GM23248 (cell line): ENCODE measurements at places on chromosomes 12 and 14.

GRCh38 chr14:62213516-62213915 lies 451.3 kb downstream of the SNAPC1 start:
- peak; percentile 2 for DNase-seq

GRCh38 chr12:105487963-105488362 lies 157.5 kb downstream of the C12orf75 start:
- no peak for DNase-seq

GRCh38 chr12:3755898-3756297 lies 3.0 kb upstream of the CRACR2A start:
- DNase-seq, result no peak

DNA sequence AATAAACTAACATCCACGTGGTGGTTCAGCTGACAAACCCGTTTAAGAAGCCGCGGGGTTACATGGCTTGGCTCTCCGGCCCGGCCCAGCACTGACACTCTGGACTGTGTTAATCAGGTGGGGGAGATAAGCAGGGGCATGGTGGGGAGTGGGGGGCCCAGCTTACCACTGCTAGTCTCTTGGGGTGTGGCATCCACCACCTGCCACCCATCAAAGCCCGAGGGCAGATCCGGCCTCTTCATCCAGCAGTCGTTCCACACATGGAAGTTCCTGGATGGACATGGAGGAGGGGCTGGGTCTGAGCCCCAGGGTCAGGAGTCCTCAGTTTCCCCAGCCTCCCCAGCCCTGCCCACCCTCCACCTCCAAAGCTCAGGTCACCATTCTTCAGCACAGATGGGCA lies 4.9 kb downstream of the TGM1 start:
- DNase-seq, result no peak

GRCh38 chr12:27645671-27646070 lies 50.6 kb upstream of the REP15 start:
- DNase-seq, result no peak

DNA sequence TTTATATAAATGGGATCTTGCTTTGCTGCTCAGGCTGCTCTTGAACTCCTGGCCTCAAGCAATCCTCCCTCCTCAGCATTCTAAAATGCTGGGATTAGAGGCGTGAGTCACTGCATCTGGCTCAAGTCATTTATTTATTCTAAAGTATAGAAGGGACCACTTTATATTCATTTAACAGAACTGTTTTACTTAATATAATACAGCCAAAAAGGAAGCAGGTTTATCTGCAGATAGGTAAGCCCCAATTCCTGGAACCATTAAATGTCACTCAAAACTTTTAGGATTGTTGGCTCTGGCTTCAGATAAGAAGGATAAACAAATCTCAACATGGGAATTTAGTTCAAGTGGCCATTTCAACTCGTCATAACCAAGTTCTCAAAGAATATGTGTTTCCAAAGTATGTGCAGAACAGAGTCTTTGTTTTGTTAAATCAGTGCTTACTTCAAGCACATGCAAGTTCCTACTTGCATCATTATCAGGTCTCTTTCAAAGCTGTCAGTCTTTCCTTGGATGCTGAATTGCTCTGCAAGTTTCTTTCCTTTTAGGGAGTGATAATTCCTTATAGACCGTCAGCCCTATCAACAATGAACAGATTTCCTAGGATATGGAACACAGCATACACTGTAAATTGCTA lies 60.4 kb downstream of the KITLG start:
- no peak for DNase-seq

GRCh38 chr12:14689144-14689543 lies 7.3 kb downstream of the GUCY2C start:
- no peak for DNase-seq

DNA sequence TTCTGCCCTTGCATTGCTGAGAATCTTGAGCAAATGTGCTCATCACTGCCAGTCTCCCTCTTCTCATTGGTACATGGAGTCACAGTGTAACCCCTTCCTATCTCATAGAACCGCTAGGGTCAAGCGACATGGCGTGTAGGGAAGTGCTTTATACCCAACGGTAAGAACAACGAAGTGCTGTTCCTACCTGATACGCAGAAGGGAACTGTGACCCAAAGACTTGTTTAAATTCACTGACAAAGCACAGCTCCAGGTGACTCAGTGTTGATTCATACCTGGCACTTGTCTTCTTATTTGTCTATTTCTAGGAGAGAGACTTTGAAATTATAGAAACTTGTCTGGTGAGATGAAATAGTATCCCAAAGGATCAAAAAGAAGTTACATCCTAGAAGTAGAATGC lies 53.7 kb downstream of the FBXL14 start:
- DNase-seq, result peak; percentile 65

GRCh38 chr14:60165547-60165876 lies 314 bp upstream of the DHRS7 start:
- no peak for DNase-seq

- DNase-seq, result no peak
These were observed at the start of gene PDZRN4 for GRCh38 chr12:41188058-41188840. Gene PDZRN4 (plus strand): TSS chr12:41188320.

DNA sequence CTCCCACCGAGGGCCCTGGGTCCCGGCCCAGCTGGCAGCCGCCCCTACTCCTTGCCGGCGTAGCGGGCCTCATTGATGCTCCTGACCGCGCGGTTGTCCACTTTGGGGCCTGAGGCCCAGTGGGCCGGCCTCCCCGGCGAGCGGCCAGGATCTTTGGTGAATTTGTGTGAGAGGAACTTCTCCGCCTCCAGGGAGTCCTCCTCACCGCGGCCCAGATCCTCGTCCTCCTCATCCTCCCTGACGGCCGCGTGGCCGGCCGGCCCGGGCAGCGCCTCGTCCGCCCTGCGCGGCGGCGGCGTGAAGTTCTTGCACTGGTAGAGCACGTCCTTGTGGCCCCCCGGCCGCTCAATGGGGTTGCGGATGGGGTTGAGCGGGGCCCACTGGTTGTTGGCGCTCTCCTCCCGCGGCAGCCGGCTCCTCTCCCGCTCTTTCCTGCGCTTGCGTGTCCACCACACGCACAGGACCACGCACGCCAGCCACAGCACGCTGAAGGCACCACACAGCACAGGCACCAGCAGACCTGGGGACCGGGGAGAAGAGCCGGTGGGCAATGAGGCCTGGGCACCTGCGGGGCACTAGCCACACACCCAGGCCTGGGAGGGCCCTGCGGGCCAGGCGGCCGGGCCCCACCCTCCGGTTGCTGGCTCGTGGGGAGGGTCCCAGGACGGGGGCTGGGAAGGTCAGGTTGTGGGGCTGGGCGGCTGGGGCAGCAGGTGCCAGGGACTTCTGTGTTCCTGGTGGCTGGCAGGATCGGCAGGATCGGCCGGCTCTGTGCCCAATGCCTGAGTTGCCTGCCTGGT lies 25.7 kb downstream of the JAG2 start:
- DNase-seq, result no peak

DNA sequence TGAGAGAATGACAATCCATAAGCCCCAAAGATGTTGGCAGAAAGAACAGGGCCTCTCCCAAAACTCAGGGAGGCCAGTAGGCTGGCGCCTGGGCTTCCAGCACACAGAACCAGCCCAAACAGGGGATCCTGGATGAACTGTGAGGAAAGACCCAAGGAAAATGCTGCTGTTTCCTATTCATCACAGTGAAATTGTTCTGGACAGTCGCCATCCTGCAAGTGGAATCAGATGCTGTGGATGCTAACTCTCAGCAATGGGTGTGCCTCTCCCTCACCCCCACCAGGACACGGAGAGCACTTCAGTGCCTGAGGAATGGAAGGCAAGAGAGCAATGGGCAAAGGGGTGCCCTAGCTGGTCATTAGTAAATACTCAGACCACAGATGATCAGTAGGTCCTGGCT lies 80.8 kb downstream of the ANO2 start:
- DNase-seq, result no peak

- DNase-seq, result peak; percentile 94
These were observed at the start of gene MFAP5 for GRCh38 chr12:8662593-8662992. Gene MFAP5 (minus strand): TSS chr12:8662826. CDS start chr12:8662104, 722 bp downstream.

DNA sequence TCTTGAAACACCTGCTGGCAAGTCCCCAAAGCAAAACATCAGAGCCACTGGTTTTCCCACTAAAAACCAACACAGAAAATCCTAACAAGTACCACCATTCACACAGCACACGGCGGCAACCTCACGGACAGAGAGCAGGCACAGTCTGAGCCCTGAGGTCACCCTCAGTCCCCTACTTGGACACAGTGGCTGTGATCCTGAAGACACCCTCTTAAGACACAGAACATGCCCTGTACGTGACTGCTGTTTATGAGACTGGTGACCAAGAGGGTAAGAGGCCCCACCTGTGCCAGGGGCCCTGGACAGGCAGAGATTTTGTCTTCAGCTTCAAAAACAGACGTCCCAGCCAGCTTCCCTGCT lies 29.6 kb downstream of the HIP1R start:
- DNase-seq, result no peak

DNA sequence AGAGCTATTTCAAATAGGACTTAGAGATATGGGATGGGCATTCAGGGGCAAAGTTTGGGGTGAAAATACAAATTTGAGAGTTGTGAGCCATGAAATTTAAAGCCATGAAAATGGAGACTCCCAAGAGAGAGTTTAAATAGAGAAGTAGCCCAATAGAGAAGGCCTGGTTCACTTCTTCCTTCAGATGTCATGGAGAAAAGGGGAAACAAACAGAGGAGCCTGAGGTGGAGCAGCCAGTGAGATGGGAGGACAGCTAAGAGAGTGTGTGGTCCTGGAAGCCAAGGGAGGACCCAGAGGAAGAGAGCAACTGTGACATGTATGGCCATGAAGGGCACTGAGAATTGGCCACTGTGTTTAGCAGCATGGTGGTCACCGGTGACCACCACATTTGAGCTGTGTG lies 12.3 kb upstream of the DYNLL1 start:
- DNase-seq, result no peak

GRCh38 chr12:46675736-46676135 lies 150.1 kb downstream of the SLC38A4 start:
- DNase-seq, result peak; percentile 72

DNA sequence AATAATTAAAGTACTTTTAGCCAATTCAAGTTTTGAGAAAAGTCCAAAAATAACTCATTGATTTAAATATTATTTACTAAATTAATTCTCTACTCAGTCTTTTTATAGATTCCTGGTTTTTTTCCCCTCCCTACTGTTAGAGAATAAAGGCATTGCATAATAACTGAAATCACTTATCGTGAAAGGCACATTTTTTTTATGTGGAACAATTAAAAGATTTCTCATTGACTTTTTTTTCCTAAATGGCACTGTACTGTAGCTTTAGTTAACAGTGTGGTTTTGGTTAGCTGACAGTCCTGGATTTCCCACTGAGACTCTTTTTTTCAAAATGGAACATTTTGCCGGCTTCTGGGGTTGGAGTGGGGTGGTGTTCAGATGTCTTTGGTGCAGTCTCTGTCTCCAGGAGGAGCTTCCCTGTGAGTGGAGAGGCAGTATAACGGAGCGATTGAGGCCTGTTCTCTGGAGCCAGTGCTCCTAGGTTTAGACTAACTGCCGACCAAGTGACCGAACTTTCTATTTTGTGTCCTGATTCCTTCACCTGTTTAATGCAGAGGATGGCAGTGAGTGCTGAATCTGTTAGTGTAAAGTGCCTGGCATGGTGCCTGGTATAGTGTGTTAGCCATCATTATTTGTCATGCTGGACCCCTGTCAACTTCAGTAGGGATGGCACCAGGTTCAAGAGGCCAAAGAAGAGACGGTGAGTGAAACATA lies 117.7 kb downstream of the ADCK1 start:
- no peak for DNase-seq

DNA sequence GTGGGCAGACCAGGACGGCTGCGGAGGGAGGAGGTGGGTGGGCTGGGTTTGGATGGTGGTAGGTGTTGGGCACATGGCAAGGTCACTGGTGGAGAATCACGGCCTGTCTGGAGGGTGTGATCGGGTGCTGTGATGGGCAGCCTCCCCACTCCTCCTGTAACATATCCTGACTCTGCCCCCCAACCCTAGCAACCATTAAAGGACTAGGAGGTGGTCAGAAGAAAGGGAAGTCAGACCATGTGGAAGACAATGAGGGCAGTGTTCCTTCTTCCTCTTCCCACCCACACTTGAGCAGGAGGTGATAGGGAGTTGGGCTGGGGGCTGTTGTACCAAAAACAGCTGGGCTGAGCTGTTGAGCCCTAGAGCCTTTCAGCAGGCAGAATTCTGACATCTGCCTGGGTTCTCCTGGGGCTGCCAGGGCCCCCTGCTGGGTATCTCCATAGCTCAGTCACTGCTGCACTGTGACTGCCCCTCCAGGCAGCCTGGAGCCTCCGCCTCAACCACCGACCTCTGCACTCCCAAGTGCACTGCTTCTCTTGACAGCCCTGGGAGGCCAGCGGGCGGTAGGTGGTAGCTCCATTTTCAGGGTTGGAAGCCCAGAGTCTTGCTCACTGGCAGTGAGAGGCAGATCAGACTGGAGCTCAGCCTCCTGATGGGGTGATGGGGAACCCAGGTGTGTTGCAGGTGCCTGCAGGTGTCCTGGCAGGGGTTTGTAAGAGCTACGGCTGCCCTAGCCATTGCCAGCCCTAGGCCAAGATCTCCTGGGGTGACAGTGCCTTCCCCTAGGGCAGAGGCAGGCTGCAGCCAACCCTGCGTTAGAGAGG lies 15.4 kb downstream of the VASH1 start:
- DNase-seq, result no peak

- no peak for DNase-seq
These were observed 138.7 kb downstream of the BRMS1L start for GRCh38 chr14:35964697-35965286.

DNA sequence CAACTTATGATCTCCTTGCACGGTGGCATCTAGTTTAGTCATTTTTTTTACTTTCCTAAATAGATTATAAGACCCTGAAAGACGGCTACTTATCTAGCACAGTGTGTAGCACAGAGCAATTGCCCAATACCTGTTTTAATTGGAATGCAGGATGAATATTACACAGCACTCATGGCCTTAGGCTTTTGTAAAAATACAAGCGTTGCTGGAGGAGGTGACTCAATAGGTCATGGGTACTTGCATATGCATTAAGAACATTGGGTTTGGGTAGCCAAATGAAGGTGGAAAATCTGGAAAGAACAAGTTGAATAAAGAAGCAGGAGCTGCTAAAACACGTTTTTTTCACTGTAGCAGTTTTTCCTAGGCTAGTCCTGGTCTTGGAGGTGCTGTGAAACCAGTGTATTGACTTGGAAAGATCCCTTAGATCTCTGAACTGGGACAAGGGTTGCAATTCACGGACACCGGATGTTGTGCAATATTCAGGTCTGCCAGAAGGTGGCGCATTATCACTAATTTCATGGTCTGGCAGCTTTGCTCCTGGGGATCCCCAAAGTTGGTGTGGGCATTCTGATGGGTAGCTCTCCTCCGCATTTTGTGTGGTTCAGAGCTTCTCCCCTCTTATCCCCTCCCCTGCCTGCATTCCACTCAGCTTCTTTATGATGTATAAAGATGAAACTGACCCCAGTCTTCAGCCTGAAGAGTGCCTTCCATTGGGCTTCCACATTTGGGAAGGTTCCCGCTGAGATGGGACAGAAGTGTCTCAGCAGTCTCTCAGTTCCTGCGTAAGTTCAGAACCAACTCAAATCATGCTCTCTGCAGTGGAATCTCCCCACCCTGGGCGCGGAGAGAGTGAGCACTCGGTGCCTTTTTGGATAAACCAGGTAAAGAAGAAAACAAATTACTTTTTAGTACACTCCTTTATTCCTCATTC lies 278.3 kb downstream of the NRXN3 start:
- peak; percentile 42 for DNase-seq
